ENCODE measurements at places on chromosomes 12 and 14.

DNA sequence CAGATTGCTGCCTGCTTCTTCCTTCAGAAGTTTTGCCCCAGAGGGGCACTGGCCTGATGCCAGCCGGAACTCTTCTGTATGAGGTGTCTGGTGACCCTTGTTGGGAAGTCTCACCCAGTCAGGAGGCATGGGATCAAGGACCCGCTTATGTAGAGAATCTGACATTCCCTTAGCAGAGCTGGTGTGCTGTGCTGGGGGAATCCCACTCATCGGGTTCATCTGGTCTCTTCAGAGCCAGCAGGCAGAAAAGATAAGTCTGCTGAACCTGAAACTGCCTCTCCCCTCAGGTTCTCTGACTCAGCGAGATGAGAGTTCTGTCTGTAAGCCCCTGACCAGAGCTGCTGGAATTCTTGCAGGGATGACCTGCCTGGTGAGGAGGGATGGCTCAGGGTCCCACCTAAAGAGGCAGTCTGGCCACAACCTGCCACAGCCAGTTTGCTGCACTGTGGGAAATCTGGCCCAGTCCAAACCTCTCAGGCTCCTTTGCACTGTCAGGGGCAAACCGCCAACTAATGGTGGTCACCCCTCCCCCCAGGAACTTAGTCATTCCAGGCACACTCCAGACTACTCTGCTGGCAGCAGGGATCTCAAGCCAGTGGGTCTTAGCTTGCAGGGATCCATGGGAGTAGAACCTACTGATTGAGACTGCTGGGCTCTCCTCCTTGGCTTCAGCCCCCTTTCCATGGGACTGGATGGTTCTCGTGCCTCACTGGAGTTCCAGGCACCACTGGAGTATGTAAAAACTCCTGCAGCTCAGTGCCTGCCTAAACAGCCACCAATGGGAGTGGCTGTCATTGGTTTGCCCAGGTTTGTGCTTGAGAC lies 4.1 kb downstream of the CLEC2D start:
- DNase-seq, result peak; percentile 75

GRCh38 chr12:71125949-71126348 lies 31.9 kb downstream of the TSPAN8 start:
- DNase-seq, result no peak

DNA sequence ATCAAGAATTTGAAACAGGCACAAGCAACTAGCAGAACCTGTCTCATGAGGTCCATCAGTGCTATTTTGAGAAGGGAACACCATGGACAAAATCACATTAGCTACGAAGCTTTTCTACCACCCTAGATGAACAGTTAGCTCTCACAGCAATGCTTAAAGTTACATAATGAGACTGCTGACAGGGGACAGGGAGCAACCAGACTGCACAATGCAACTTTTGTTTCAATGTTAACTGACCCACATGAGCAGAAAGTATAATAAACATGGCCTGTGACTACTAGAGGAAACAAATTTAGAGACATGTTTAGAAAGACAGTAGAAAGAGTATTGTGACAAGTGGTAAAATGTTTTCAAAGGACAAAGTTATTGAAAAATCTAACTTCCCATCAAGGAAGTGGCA lies 282.8 kb downstream of the CEP128 start:
- DNase-seq, result no peak

DNA sequence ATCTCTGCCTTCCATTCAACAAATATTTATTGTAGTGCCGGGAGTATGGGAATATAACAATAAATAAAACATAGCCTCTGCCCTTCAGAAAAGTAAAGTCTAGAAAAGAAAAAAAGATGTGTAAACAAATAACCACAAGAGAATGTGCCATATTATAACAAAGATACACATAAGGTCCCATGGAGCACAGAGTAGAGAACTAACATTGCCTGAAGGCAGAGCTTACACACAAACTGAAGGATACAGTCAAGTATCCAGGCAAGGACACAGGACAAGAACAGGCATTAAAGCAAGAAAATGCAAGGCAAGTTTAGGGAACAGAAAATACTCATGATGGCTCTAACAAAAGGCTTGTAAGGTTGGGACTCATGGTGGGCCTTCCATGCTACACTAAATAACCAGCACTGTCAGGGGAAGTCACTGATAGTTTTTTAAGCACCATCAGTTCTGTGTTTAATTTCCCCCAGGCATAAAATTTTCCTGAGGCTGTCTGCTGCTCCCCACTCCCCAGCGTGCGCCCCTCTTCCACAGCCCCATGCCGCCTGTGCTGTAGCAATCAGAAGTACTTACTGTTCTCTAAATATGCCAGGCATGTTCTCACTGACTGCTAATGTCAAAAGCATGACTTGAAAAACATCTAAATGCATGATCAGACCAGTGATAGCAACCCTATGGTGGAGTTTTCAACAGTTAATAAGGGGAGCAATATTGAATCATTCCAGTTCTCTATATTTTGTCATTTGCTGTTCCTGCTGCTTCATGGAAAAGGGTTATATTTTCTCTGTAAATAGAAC lies 77.8 kb downstream of the ANKS1B start:
- no peak for DNase-seq

DNA sequence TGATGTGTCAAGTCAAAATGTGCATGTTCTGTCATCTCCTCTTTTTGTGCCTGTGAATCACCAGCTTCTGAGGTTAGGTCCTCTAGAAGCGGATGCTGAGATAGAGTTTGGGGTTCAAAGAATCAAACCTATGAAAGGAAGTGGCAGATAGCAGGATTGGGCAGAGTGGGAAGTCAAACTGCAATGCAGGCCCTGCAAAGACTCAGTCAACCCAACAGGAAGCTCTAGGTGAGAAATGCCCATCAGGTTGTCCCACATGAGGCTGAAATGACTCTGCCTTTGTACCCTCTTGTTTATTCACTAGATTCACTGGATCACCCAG lies 4.5 kb upstream of the MIA2 start:
- no peak for DNase-seq

GRCh38 chr14:80544366-80544765 lies 333.1 kb upstream of the DIO2 start:
- DNase-seq, result no peak

GRCh38 chr12:130990034-130990433 lies 36.3 kb downstream of the ADGRD1 start:
- DNase-seq, result no peak

- DNase-seq, result no peak
Observed at GRCh38 chr12:119956047-119956446, 33.0 kb upstream of the BICDL1 start.

GRCh38 chr12:124921200-124922031 lies 7.0 kb upstream of the UBC start:
- DNase-seq, result peak; percentile 63

GRCh38 chr14:94304243-94304642 lies 11.2 kb upstream of the SERPINA10 start:
- no peak for DNase-seq

GRCh38 chr12:10400829-10401228 lies 8.7 kb downstream of the KLRC4 start:
- DNase-seq, result no peak

- DNase-seq, result no peak
Observed at GRCh38 chr12:78963439-78964227, 99.1 kb downstream of the SYT1 start.

DNA sequence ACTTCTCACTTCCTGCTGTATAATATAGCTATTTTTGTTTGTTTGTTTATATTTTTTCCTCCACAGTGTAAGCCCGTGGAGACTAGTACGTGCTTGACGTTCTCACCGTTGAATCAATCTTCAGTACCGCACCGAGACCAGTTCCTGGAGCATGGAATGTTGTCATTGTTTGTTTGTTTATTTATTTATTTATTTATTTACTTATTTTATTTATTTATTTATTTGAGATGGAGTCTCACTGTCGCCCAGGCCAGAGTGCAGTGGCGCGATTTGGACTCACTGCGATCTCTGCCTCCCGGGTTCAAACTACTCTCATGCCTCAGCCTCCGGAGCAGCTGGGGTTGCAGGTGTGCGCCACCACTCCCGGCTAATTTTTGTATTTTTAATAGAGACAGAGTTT lies 506.6 kb upstream of the TMEM132C start:
- DNase-seq, result no peak

DNA sequence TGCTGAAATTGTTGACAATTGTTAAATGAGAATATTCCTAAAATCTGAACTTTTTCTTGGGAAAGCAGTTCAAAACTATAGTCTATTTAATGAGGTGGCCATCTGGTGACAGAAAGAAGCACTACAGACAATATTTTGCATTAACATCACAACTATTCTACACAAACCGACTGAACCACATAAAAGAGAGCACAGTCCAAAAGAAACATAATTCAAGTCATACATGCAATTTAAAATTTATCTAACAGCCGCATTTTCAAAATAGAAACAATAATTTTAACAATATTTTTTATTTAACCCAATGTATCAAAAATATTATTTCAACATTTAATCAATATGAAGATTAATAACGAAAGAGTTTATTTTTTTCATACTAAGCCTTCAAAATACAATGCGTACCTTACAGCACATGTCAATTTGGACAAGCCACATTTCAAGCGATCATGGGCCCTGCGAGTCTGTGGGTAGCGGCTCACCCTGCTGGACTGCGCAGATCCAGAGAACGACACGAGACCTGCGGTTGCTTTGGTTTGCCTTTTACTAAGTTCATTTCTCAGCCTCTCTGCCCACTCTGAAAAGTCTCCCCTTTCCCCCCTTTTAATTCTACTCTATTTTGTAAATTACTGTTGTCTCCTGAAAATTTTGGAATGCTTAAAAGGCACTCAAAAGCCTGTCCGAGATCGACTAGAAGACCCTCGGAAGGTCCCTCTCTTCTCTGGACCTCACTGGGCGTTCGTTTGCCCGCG lies 947 bp upstream of the LRRC9 start:
- peak; percentile 14 for DNase-seq

DNA sequence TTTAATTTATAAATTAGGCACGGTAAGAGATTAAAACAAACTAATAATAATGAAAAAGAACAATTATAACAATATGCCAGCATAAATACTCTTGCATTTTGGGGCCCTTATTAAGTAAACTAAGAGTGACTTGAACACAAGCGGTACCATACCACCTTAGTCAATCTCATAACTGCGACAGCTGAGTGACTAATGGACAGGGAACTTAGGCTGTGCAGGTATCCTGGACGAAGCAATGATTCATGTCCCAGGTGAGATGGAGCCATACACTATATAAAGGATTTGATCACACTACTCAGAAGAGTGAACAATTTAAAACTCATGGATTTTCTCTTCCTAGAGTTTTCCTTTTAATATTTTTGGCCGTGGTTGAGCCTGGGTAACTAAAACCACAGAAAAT lies 4.3 kb downstream of the KLRC4 start:
- DNase-seq, result no peak

GRCh38 chr14:92475451-92476187 lies 38.0 kb upstream of the RIN3 start:
- peak; percentile 70 for DNase-seq

GRCh38 chr12:47560415-47560814 lies 145.4 kb downstream of the RPAP3 start:
- DNase-seq, result no peak

- peak; percentile 55 for DNase-seq
Observed at GRCh38 chr12:6613015-6613775, 6.0 kb upstream of the CHD4 start.

DNA sequence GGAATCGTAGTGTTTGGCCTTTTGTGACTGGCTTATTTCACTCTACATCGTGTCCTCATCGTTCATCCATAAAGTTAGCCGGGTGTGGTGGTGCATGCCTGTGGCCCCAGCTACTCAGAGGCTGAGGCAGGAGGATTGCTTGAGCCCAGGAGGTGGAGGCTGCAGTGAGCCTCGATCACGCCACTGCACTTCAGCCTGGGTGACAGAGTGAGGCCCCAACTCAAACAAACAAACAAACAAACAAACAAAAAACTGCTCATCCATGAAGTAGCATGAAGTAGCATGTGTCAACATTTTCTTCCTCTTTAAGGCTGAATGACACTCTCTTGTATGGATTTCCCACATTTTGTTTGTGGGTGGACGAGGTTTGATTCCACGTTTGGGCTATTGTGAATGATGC lies 44.0 kb upstream of the MEG3 start:
- DNase-seq, result no peak

- no peak for DNase-seq
Observed at GRCh38 chr14:34113991-34114390, 163.1 kb upstream of the EGLN3 start.

- no peak for DNase-seq
Observed at GRCh38 chr12:119153477-119154434, 25.0 kb upstream of the HSPB8 start.

DNA sequence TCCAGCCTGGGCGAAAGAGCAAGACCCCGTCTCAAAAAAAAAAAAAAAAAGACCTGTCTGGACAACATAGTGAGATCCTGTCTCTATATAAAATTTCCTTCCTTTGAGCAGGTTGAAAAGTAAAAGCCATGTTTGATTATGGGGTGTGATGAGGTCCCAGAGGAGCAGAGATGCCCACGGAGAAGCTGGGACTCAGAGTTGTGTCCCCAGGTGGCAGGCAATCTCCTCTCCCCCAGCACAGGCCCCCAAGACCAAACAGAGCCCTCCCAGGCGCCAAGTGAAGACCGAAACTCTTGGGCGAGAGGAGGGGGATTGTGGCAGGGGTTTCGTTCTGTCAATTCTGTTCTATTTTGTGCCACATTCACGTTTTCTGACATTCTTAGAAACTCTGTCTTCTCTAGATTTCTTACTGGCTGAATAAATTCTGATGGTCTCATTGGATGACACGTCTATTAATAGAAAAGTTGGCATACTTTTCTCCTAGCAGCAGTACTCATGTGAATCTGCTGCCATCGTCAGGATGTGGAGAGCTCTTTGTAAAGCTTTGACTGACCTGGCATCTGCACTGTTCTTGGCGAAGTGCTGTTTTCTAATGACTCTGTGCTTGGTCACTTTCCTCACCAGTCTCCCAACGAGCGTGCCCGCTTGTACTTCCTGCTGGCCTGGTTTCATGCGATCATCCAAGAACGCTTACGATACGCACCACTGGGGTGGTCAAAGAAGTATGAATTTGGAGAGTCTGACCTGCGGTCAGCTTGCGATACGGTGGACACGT lies 43.4 kb downstream of the HSP90AA1 start:
- DNase-seq, result no peak

DNA sequence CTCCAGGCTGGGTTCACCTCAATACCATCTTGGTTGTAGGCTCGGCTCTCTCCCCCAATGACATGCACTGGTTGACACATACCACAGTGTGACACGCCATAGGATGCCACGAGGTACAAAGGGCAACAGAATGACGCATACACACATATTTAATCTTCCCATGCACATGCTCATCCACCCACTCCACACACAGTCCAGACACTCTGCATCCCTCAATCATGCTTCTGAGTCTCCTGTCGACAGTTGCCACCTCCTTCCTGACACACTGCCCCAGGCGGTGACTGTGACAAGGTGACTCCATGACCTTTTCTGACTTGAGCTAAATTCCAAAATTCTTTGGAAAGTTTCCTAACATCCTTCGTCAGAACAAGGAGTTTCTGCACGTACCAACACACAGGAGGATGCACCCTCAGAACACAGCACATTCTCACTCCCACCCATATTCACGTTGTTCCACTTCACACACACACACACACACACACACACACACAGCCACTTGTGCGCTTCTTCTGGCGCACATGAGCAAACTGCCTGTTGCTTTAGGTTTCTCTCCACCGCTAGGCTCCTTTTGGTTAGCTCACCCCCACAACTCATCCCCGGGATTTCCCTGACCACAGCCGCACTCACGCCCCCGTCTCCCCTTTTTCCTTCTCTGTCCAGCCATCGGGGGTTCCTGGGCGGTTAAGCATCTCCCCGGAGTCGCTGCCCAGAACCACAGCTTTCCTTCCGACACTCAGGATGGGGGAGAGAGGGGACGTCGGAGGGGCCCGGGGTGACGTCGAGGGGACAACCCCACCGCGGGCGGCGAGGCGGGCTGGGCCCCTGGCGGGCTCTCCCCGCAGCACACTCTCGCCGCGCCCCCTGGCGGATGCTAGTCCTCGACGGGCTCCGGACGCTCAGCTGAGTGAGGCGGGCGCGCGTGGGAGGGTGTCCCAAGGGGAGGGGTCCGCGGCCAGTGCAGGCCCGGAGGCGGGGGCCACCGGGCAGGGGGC lies 536 bp upstream of the WNT1 start:
- DNase-seq, result no peak

Data from fibroblast of the conjunctiva (primary cell).